ENCODE measurements at places on chromosomes 12 and 14. TPM values are rescaled to one million over a fixed set of nuclear protein-coding genes. Genes with fewer than 3 reads are reported as not detected.

Gene C12orf50
- total RNA-seq = not detected

DNA sequence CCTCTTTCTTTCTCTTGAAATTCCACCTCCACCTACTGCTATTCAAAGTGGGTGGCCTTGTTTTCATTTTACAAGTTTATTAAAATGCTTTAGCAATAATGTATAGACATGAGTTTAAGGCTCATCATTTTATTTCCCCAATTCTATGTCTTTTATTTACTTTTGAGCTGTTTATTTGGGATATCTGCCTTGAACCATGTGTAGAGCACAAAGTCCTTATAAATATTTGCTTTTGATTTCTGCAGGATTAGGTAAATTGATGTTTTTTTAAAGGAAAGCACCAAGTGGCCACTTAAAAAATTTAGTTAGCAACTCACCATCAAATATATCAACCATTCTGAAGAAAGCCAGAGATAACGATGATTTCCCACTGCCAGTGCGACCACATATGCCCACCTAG, 39.8 kb upstream of the KCNJ8 start:
- H3K4me3 ChIP-seq = no peak overlapping the region
- no peak for DNase-seq
- no peak overlapping the region for H3K27ac ChIP-seq

- no peak overlapping the region for H3K27ac ChIP-seq
- no peaks in the 10 kb centered on the region for H3K4me1 ChIP-seq
- no peaks in the 10 kb centered on the region for H3K36me3 ChIP-seq
- H3K4me3 ChIP-seq = no peak overlapping the region
Measured at GRCh38 chr12:18467620-18468245, 206.4 kb downstream of the PIK3C2G start.

- no peaks in the 10 kb centered on the region for H3K4me1 ChIP-seq
- DNase-seq = peak; percentile 40
- H3K27me3 ChIP-seq = peaks cover 26% of the 10 kb centered on the region
- H3K27ac ChIP-seq = no peak overlapping the region
Measured at GRCh38 chr14:99155173-99156089, 116.6 kb downstream of the BCL11B start.

DNA sequence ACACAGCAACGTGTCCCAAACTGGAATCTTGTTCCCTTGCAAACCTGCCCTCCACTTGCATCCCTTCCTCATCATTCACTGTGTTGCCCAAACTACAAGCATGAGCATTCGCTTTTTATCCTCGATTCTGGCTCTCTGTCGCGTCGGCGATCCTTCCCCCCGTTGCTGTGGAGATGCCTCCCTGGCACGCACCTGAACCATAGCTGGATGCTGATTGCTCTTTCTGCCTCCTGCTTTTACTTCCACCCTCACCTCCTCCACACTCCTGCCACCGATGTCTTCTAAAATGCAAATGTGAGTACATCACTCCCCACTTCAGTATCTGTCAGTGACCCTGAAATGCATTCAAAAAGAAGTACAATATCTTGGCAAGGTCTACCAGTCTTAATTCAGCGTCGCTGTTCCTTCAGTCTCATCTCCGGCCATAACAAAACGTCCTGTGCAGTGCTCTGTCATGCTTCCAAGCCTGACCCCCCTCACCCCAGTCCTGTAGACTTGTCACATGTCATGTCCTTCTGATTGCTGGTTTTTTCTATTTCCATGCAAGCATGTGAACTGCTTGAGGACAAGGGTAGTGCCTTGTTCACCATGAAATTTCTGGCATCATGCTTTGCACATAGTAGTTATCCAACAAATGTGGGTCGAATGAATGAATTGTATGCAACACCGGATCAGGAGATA, 2.5 kb upstream of the PPP2R5C start:
- H3K4me1 ChIP-seq = peaks cover 15% of the 10 kb centered on the region
- no peak overlapping the region for H3K27ac ChIP-seq
- DNase-seq = no peak
- peaks cover 42% of the 10 kb centered on the region for H3K27me3 ChIP-seq
- no peak overlapping the region for H3K4me3 ChIP-seq
- peaks cover 6% of the 10 kb centered on the region for H3K36me3 ChIP-seq

Measured in osteocyte (in vitro differentiated cells).